ENCODE measurements at places on chromosomes 16 and 17.

- DNase-seq = no peak
Measured at GRCh38 chr17:81016575-81016974, 18.4 kb upstream of the BAIAP2 start.

DNA sequence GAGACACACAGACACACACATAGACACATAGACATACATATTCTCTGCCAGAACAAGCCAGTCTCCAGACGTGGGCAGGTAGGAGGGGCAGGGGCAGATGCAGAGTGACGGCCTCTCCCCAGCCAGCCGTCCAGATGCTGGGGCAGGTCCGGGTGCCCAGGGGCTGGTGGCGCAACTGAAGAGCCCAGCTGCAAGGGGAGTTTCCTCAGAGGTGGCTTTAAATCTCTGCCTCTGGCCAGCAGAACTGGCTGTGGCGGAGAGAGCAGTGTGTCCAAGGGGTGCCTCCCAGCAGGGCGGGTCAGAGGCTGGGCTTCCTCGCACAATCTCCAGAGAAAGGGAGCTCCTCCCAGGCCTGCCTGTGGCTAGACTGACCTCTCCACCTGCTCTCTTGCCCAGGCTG is 9.4 kb upstream of the GCGR start:
- DNase-seq = no peak

DNA sequence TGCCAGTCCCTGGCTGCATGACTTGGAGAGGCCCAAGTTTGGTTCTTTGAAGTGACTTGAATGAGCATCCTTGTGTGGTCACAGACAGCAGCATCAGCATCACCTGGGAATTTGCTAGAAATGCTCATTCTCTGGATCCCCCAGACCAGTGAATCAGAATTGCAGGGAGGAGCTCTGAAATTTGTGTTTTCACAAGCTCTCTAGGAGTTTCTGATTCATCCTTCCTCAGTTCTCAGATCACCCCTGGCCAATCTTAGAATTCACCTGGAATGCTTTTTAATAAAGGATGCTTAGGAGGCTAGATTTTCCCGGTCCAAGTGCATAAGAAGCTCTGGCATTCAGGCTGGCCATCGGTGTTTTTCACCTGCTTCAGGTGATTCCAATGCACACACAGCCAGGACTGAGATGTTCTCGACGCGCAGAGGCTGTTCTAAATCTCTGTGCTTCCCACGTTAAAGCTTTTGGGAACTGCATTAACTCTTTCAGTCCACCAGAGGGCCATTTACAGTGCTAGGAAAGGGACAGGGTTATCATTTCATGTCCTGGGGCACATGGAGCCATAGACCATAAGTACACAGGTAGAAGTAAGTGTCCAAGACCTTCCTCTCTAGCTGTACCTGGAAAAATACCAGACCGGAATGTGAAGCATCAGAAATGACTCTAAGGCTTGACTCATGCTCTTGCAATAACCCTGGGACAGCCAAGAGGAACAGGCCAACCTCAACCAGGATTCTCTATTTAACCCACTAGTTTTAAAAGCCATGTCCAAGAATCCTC is 85.7 kb upstream of the XYLT1 start:
- no peak for DNase-seq

DNA sequence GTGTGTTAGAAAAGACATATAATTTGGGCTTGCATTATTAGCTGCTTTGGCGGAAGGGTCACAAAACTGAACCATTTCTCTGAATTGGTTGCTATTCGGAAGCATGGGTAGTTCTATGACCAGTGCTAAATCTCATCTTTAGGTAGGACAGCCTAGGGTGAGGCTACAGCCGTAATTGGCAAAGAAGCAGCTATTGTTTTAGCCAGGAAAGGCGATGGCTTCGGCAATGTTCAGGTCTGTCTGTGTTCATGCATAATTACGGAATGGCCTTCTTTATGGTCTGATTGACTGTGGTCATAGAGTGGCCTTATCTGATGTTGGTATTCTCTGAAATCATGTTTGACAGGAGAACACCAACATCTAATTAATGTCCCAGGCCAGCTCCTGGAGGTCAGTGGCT is 368.4 kb upstream of the HSBP1 start:
- DNase-seq = no peak

All from left hindlimb (tissue), 1 donor.